ENCODE measurements at places on chromosomes 12 and 14. TPM values are rescaled to one million over a fixed set of nuclear protein-coding genes. Genes with fewer than 3 reads are reported as not detected.

Gene WNT5B
- 2.7 TPM for total RNA-seq

Gene MUCL1
- not detected for total RNA-seq

Gene DPPA3
- total RNA-seq = 2.8 TPM

Gene LYZ
- not detected for total RNA-seq

Gene PTPRO
- 1.5 TPM for total RNA-seq

Gene FAM181A
- not detected for total RNA-seq

Gene REC8
- 25.7 TPM for total RNA-seq

Gene PPP4R4
- total RNA-seq = 11.1 TPM
